Fibroblast of pulmonary artery (primary cell): ENCODE measurements at places on chromosomes 3 and 15.
A peak's percentile ranks its signal among the peaks of the same experiment; 100 is the strongest.

DNA sequence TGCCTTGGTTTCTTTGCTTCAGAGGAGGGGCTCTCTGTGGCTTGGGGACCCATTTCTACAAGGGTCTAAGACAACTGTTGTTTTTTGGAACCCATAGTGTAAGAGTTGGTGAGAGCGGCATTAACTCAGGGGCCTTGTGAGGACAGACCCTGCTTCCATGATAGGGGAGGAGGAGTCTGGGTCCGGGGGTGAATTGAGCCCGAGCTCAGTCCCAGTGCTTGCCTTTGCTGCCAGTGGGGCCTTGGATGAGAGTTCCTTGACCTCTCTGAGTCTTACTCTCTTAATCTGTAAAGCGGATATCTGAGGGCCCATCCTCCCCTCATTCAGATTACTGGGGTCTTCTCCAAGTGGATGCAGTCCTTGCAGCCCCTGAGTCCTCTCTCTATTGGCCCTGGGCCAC is 74.2 kb downstream of the EEFSEC start:
- DNase-seq: no peak

- DNase-seq: no peak
Observed at GRCh38 chr3:179660872-179661271, 8.0 kb downstream of the USP13 start.

DNA sequence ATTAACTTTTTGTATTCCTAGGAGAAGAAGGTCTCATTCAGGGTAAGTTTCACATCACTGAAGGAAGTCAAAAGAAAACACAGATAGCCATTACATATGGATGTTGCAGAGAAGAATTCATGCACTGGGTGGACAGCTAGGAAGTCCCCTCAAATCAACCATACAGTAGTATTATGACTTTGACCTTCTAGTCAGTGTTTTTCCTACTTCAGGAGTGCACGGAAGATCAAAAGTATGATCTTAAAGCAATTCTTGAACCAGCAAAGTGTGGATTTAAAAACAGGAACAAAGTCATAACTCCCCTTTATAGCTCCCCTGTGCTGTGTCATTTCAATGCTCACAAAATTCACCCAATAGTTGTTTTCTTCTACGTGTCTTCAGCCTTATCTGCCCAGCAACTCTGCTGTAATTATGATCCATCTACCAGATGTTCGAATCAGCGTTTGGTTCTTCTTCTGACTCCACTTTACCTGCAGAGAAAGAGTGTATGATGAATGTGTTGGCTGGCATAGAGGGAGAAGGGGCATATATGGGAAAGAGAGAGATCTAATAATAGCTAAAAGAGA is 118.1 kb upstream of the MEIS2 start:
- no peak for DNase-seq

DNA sequence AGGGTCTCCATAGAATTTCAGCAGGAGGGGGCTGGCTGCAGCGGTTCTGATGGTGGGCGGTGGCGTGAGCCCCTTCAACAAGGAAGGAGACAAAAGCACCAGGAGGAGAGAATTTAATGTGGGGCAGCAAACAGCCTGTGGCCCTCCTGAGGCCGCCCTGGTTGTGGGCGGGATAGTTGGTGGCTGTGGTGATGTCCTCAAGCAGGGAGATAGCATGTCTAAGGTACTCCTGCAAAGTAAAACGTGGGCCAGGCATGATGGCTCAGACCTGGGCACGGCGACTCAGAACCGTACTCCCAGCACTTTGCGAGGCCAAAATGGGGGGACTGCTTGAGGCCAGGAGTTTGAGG is 94.0 kb downstream of the LRRK1 start:
- DNase-seq: no peak

DNA sequence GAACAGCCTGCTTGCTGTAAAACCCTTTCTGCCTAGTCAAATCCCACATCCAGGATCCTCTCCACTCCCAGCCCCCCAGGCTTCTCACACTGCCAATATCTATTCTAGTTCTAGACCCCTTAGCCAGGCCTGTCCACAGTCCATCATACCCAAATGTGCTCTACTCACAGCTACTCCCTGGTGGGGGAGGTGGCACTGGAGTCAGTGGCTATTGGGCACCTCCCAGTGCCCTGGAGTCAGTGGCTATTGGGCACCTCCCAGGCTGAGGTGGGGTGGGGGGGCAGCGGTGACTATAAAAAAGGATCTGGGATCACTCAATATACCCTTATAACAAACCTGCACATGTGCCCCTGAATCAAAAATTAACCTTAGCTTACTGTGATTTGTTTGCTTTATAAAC is 773 bp upstream of the DISP2 start:
- DNase-seq: no peak

GRCh38 chr3:117407317-117407716 is 697.7 kb downstream of the TUSC7 start:
- DNase-seq: peak; percentile 32

- no peak for DNase-seq
Observed at GRCh38 chr3:171984883-171985282, 54.5 kb upstream of the FNDC3B start.

DNA sequence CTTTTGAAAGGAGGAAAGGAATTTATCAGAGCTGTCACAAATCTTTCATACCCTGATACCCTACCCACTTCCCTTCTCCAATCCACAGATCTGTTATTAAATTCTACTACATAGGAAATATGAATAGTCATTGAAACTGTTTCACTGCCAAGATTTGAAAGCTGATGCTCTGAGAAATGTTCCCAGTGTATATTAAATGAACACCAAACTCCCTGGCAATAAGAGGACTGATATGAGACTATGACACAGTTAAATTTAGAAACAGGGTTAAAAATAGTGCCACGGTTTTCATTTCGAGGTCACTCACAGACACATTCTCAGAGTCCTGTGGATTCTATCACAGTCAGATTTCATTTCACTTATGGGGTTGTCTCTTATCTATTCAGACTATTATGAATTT is 27.2 kb upstream of the GBE1 start:
- no peak for DNase-seq

DNA sequence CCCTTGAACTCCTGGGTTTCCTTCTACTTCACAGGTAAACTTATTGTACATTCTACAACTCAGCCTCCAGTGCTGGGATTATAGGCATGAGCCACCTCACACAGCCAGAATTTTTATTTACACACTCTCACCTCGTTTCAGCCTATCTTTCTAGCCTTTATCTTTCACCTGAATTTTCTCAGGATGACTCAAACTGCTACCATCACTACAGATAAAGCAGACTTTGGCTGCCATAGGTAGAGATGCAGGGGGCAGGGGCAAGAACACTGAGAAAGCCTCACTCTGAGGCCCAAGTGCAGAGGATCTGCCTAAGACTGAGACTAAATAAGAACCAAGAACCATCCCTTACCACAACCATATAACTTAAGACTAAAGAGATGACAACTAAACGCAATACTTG is 59.0 kb downstream of the ETFA start:
- no peak for DNase-seq

DNA sequence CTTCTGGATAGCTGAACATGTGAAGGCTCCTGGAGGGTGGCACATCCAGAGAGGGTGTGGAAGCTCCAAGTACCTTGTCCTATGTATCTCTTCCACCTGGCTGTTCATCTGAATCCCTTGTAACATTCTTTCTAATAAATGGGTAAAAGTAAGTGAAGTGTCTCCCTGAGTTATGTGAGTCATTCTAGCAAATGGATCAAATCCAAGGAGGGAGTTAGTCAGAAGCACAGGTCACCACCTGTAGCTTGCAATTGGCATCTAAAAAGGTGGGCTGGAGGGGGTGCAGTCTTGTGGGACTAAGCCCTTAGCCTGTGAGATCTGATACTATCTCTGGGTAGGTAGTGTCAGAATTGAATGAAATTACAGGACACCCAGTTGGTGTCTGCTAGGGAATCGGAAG is 71.0 kb downstream of the WWTR1 start:
- no peak for DNase-seq
